ENCODE measurements at places on chromosomes 16 and 17.

GRCh38 chr16:81797443-81797842, 18.4 kb downstream of the PLCG2 start:
- DNase-seq = peak; percentile 78

- DNase-seq = no peak
These were observed 70.4 kb downstream of the ZDHHC7 start for GRCh38 chr16:84940670-84941551.

DNA sequence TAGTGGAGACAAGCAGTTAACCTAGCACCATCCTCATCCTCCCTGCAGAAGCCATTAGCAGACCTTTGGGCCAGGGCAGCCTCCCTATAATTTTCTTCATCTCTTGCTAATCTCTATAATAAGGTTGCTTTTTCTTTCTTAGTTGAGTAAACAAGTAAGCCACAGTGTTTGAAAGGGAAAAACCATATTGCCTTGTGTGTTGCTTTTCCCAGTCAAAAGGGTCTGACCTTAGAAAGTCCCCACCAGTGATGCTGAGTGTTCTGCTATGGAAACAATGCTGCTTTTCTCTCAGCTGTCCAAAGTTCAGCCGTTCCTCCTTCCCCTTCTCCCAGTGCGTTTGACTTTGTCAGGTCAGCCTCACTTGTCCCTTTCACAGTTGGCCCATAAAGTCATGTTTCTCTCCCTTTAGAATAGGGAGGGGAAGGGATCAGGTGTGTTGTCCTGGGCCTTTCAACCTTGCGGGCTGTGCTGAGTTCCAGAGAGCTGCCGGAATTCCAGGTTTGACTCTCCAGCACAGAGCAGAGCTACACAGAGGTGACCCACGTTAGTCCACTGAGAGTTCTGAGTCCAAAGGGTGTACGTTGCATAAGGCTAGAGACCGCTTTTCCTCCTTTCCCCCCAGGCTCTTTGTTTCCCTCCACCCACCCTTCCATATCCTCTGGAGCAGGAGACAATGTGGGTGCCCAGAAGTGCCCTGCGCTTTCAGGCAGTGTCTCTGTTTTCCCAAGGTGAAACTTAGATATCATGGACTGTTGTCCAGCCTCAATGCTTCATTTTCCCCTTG, 15.9 kb upstream of the CLEC18C start:
- no peak for DNase-seq

GRCh38 chr16:17944345-17944744, 392.2 kb downstream of the NPIPA8 start:
- no peak for DNase-seq

- no peak for DNase-seq
These were observed 51.5 kb upstream of the NLK start for GRCh38 chr17:27990979-27991378.

- no peak for DNase-seq
These were observed 15.4 kb upstream of the NUBP1 start for GRCh38 chr16:10728003-10728887.

DNA sequence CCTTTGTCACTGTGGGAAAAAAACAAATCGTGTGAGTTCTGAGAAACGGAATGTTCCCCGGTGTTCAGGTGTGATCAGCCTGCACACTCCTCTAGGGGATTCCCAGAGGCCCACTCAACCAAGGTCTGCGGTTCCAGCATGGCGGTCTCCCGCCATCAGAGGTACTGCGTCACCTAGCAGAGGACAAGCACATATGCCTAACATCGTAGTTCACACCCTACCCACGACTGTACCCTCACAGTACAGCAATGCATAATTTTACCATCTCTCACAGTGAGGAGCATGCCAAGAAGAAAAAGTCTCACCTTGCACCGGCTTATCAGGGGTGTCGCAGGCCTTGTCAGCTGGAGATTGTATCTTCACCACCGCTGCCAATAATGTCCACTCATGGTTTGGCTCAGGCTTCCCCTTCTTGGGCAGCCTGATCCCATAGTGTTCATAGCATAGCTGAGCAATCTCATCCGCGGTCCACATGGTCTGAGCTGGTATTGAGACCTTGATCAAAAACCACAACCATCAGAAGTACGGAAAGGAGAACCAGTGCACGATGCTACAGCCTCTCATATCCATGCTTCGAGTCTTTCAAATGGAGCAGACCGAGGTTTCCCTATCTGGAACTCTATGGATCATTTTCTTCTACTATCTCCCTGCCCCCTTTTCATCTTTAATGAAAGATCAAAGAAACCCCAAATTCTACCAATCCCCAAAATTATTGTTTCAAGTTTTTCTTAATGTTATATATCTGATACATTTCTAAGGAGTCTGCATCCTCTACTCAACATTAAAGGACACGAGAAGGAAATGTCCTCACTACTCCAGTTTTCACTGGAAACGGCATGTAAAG, 2.5 kb downstream of the ADAT1 start:
- peak; percentile 70 for DNase-seq

DNA sequence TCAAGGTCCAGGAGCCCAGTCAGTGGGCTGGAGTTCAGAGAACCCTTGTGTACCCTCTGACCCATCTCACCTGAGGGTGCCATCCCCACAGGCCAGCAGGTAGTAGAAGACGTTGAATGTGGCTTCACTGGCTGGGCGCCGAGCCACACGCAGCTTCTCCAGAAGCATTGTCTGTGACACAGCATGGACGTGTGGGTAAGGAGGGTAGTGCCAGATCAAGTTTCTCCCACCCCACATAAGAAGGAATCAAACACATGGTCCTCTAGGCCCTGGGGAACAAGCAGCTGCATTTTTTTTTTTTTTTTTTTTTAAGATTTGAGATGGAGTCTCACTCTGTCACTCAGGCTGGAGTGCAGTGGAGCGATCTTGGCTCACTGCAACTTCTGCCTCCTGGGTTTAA, 60.9 kb downstream of the MYO18A start:
- DNase-seq = no peak

GRCh38 chr17:13759518-13760335, 158.0 kb upstream of the HS3ST3A1 start:
- DNase-seq = no peak
